ENCODE measurements at places on chromosomes 4 and X.
A peak's percentile ranks its signal among the peaks of the same experiment; 100 is the strongest.

- DNase-seq, result peak; percentile 3
Measured at GRCh38 chr4:119628281-119629141, at the start of gene PDE5A. PDE5A (minus strand) TSS chr4:119628804; CDS start chr4:119628671, 133 bp downstream.

GRCh38 chr4:90990284-90990683 lies 863.1 kb downstream of the CCSER1 start:
- no peak for DNase-seq

- no peak for DNase-seq
Measured at GRCh38 chrX:30957753-30958152, 68.7 kb upstream of the TAB3 start.

DNA sequence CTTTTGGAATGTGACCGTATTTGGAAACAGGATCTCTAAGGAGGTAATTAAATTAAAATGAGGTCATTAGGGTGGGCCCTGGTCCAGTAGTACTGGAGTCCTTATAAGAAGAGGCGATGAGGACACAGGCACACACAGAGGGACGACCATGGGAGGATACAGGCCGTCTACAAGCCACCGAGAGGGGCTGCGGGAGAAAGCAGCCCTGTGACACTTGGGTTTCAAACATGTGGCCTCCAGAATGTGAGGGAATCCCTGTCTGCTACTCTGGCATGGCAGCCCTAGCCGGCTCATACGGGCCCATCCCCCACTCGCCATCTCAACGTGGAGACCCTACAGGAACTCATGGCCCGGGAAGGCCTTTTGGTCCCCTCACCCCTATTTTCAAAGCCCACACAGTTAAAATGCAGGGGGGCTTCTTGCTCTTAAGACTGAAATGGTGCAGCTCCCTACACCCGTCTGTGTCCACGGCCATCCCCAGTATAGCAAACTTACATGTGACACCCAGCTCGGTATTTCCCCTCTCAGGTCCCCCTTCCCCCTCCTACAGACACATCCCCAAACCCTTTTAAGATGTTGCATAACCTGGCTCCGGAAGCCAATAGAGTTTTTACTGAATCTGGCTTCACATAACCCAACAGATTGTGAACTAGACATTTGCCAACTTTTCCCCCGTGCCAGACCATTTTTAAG lies 124.1 kb upstream of the TBL1X start:
- DNase-seq, result no peak

DNA sequence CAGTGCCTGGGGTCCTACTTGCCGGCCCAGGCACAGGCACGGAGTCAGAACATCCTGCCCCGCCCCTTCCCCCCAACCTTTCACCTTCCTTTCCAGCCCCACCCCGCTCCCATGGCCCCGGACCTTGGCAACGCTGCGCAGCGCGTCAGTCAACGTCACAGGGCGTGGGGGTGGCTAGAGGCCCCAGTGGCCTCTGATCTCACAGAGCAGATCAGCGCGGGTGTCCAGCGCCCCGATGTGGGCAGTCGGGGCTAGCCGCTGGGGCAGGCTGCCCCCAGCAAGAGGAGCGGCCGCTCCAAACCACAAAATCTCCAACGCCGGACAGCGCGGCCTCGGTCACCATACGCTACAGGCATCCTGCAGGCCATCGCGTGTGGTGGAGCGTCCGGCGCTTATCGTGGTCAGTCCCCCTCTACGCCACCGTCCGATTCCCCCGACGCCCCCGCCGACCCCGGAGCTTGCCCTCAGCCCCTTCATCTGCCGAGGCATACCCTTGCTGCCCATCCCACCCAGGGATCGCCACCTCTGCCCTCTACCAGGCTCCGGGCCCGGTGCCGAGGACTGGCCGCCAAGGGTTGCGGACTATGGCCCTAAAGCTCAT lies 69.6 kb upstream of the APOOL start:
- DNase-seq, result no peak

DNA sequence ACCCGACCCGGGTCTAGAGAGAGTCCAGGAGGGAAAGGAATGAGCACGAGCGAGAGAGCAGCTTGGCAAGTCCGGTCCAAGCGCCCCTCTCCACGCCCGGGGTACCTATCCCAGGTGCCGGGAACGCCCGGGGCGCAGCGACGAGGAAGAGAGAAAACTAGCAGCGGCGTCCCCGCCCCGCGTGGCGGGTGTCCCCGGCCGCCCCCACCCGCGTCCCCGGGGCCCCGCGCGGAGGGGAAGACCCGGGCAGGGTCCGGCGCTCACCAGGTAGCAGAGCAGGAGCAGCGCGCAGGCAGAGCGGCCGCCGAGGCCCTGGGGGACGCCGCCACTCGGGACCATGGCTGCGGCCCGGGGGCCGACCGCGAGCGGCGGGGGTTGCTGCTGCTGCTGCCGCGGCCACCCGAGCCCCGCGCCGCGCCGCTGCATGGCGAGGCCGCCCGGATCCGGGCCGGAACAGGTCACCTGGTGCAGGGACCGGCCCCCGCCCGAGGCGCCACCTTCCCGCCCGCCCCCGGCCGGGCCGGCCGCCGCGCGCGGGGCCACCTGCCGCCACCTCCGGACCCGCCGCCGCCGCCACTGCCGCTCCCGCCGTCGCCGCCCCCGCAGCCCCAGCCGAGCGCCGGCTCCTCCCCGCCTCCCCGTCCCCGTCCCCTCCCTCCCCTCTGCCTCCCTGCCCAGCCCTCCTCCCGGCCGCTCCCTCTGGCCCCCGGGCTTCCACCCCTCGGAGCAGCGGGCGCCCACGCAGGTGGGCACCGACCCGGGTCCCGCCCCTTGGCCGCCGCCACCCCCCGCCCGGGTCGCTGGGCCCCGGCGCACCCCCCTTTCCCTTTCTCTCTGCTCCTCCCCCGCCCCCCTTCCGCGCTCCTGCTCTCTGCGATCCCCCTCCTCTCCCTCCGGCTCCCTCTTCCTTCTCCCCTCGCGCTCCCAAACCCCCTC lies at the start of gene SEL1L3:
Gene SEL1L3, minus strand, starts transcription at position 578 of the 936 bp plus-strand sequence. Its CDS starts 152 bp downstream, at position 426.
- DNase-seq, result no peak

GRCh38 chr4:52751487-52751911 lies 274 bp upstream of the ERVMER34-1 start:
- DNase-seq, result no peak

DNA sequence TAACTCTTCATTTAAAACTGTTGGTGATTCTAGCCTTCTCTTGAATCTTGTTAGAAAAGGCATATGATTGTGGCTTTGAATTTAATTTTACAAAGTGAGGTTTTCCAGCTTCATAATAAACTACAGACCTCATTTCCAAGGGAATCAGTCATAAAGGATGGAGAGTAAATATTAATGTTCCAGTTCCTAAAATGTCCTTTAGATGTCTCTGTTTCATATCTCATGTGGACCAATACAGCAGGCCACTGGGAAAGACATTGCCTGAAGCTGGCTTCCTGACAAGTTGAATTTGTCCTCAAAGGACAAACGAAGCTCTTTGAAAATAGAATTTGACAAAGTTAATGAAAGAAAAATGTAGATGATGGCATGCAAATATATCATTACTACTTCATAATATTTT lies 125.4 kb downstream of the ZNF330 start:
- no peak for DNase-seq

GRCh38 chrX:68249401-68249831 lies 183.9 kb downstream of the OPHN1 start:
- DNase-seq, result no peak

- no peak for DNase-seq
Measured at GRCh38 chr4:93187892-93188291, 640.7 kb upstream of the ATOH1 start.

DNA sequence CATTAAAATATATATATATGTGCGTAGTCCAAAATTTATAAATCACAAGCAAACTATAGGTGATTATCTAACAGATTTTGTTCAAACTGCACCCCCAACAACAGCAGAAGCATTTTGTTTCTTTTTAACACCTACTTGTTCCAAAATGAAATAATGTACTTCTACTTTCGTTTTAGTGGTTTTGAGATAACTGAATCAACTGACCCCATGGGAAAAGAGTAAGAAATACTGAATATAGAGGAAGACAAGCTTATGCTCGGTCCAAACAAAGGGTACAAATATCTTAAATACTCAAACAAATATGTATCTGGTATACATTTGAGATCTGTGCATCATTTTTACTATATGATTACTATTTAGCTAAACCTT lies 22.4 kb downstream of the MAP7D3 start:
- no peak for DNase-seq

DNA sequence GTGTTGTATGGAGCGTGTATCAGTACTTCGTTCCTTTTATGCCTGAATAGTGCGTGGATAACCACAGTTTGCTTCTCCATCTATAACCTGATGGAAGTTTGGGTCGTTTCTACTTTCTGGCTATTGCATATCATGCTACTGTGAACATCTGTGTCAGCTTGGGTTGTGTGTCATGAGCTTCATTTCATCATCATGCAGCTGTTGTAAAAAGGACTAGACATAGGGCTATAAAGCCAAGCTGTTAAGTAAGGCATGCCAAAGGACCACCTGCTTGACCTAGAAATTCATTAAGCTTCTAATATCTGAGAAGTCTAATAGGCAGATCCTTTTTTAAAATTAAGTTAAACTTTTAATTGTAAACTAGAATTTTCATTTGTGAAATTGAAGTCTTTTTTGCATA lies 18.4 kb downstream of the SMS start:
- no peak for DNase-seq

DNA sequence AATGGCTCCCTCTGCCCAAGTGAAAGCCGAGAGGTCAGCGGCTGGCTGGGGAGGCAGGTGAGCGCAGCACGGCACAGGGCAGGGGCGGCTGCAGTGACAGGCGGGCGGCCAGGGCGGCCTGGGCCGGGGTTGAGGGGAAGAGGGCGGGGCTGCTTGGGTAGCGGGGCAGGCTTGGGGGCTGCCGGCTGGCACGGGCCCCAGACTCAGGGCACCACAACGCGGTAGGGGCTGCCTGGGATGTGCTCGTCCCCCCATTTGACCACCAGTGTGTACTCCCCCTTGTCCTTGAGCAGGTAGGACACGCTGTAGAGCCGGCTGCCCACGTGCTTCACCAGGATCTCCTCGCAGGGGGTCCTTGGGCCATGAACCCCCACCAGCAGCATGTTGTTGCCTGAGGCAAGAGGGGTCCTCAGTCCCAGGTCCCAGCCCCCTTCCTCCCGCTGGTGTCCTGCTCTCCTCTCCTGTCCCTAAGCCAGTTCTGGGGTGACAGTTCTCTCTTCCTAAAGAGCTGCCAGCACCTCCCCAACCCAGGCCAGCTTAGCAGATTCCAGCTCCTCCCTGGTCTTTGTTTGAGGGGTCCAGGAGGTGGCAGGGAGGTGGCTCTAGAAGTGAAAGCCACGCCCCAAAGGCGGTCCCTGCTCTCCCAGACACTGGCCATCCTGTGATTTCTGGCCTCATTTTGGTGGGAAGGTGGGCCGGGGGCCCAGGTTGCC lies 25.6 kb downstream of the FLNA start:
- DNase-seq, result no peak

DNA sequence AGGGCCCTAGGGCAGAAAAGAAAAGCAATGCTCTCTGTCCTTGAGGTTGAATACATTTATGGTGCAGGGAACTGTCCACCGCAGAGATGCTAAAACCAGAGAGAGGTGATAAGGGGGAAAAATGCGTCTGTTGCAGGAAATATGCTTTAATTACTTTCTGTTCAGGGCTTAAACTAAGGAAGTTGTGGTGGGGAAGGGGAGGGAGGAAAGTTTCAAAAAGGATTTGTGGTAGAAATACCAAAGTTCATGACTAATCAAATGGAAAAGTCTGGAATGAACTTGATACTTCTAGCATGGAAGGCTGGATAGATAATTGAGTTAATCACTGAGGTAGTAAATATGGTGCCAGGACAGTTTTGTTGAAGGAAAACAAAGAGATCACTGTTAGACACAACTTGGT lies 99.0 kb downstream of the ASB9 start:
- no peak for DNase-seq

- no peak for DNase-seq
Measured at GRCh38 chrX:108833993-108834392, 97.6 kb upstream of the IRS4 start.

- no peak for DNase-seq
Measured at GRCh38 chrX:146238173-146238572, 420.5 kb downstream of the SLITRK2 start.

GRCh38 chr4:104352211-104352610 lies 142.5 kb downstream of the CXXC4 start:
- DNase-seq, result no peak

- no peak for DNase-seq
Measured at GRCh38 chr4:7655511-7656243, 220.9 kb upstream of the PSAPL1 start.

DNA sequence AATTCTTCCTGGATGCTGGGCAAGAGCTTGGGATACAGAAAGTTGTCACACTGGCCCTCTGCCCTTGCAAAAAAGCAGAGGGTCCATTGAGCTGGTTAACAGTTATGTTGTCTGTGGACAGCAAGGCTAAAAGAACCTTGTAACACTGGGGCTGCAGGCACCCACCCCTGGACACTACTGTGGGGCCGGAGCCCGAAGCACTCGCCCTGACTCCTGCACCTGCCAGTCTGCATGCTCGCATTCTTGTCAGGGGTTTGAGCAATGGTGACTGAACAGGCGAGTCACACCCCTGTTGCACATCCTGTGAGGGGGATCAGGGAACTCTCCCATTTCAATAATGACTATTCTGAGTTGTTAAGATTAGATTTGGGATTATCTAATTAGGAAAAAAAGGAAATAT lies 23.6 kb downstream of the ADH4 start:
- DNase-seq, result no peak

DNA sequence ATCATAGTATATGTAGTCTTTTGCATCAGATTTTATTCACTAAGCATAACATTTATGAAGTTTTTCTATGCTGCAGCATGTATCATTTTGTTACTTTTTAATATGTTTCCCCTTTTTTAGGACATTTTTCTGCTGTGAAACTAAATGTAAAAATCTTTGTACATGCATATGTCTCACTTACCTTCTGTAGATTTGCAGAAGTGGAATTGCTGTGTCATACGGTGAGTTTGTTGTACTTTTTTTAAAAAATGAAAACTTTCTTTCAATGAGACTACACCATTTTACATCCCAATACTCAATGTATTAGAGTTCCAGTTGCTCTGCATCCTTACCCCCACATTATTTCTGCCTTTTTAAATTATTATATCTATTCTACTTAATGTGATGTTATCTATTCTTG lies 868.9 kb downstream of the PDHA2 start:
- no peak for DNase-seq

- DNase-seq, result no peak
Measured at GRCh38 chr4:42144028-42144427, 8.4 kb downstream of the BEND4 start.

DNA sequence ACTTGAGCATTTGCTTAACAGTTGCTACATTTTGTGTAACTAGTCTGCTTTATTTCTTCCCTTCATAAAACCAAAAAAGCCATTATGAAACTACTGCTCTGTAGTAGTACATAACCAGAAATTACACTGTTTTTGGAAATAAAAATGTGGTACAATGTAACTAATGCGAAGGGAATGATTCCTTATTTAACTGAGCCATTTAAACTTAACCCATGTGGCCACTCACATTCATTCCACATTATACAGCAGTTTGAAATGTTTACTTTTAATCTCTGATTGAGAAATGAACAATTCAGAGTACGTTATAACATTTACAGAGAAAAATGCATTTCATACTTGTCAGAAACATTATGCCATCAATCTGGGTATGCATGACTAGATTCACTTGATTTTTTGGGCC lies 94.2 kb downstream of the NYX start:
- DNase-seq, result no peak

DNA sequence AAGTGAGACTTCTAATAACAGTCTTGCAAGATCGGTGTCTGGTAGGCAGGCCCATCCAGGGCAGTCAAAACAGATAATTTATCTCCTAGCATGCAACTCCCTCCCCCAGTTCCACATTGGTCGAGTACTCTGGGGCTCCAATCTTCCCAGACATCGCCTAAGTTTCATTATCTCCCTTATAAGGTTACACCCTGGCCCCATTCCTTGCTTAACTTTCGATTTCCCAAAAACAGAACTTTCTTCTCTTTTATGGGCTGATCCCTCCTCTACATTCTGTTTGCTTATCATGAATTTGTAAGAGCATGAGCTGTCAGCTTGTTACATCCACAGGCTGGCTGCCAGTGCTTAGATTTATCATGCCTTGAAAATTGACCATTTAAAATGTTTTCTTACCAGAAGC lies 471.3 kb downstream of the TECRL start:
- no peak for DNase-seq

Measured in GOT3 (cell line).